ENCODE measurements at places on chromosomes 3 and 15.

DNA sequence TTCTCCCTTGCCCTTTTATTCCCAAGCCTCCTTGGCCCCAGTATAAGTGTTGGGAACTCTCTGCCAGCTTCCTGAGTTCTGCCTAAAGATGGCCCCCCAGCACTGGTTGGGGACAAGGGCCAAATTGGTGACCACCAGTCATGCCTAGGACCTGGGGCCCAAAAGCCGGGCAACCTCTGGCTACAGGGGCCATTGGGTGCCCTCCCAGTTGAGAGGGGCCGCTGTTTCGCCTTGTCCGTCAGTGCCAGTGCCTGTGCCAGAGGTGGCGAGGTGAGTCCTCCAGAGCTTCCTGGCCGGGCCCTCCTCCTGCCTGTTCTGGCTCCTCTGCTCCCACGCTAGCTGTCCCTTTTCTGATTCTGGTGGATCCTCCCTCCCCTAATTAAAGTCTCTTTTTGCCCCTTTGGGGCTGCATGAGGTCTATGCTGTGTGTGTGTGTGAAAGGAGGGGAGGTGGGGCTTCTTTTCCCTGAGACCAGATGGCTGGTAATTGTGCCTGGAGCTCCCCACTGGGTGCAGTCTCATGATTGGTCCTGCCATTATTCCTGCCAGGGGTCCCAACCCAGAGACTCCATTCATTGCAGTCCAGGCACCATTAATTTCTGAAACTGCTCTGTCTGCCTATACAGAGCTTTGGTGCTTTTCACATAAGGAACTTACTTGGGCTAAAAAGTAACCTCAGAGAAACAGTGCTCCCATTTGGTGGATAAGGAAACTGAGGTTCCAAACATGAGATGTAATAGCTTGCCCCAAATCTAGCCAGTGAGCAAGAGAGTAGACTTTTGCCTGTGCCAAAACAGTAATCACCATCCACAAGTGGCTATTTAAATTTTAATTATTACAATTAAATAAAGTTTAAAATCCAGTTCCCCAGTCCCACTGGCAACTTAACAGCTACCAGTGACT, 3.1 kb upstream of the TTLL3 start:
- no peak for DNase-seq

GRCh38 chr15:93221759-93222158, 132.7 kb upstream of the RGMA start:
- DNase-seq, result no peak

DNA sequence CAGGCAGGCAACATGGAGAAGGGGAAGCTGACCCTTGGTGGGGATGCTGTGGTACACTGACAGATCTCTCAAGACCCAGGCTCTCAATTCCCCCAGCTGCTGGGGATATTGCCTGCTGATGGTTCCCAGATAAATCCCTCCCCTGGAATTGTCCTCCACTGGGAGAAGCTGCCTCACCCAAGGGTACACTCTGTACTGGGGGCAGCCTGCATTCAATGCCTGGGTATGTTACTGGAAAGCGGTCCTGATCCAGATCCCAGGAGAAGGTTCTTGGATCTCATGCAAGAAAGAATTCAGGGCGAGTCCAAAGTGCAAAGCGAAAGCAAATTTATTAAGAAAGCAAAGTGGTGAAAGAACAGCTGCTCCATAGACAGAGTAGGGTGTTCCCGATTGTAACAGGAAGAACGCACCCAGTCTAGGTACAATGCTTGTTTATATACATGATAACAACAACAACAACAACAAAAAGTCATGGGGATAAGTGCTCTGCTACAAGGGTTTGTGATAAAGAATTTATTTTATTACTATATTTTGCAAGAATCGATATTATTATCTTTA, 591.5 kb upstream of the ADAMTS9 start:
- no peak for DNase-seq

DNA sequence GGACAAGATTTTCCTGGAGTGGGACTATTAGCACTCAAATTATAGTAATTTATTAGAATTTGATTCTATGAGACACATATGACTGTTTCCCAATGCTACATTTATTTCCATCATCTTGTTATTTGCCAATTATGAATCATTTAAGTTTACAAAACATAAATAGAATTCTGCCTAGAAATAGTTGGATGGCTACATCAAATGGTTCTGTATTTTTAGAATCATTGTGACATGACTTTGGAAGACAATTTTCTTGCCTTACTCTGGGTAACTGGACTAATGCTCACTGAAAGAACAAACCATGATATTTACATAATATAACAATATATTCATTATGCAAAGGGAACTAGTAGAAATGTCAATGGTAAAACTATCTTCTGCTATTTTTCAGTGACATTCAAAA, 173.5 kb downstream of the ZIC1 start:
- DNase-seq, result no peak

DNA sequence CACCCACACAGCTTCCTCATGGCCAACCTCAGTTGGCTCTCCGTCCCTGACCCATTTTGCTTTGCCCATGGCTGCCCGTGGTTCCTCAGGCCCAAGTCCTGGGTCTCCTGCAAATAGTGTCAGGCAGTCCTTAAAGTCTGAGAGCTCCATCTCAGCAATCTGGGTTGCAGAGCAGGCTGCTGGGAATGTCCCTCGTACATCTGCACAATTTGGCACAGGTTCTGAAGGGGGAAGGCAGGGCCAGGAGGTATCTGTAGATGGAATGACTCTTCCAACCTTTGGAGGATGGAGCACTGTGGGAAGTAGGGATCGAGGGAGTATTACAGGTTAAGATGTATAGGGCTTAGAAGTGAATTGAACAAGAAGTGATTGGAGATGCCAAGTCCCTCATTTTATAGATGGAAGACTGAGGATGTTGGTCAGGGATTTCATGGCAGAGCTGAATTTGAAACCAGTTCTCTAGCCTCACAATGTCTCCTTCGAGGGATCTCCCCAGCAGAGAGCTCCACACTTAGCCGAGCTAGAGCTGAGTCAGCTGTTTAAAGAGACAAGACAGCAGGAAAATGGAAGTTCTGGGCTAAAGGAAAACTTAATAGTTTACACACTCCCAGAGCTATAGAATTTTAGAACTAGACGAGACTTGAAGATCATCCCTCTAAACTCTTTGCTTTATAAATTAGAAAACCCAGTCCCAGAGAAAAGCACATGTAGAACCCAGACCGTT, 9.2 kb downstream of the CKMT1A start:
- no peak for DNase-seq

GRCh38 chr3:35223632-35224394, 415.5 kb upstream of the ARPP21 start:
- no peak for DNase-seq

DNA sequence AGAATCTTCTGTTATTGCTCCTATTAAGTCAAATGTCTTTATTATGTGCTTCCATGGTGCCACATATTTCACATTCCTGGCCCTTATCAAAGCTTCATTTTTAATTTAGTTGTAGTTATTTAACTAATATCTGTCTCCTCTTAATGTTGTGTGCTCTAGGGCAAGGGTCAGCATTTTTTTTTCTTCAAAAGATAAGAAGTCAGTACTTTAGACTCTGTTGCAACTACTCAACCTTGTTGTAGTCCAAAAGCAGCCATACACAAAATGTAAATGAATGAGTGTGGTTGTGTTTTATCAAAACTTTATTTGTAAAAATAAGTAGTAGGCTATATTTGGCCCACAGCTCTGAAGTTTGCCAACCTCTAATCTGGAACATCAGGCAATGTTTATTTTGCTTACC, 394.7 kb upstream of the CBLB start:
- DNase-seq, result no peak

DNA sequence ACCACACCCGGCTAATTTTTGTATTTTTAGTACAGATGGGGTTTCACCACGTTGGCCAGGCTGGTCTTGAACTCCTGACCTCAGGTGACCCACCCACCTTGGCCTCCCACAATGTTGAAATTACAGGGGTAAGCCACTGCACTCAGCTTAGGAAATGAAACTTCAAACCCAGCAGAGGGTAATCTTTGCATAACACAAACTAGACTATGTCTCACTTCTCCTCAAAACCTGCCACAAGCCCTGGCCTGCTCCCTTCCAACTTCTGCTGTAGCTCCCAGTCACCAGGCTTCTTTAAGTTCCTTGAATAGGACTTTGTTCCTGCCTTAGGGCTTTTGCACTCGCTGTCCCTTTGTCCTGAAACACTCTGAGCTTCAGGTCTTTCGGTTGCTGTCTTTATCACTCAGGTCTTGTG, 39.2 kb upstream of the SEMA4B start:
- no peak for DNase-seq

- DNase-seq, result no peak
These were observed 243.8 kb downstream of the KCNH8 start for GRCh38 chr3:19392150-19392549.

DNA sequence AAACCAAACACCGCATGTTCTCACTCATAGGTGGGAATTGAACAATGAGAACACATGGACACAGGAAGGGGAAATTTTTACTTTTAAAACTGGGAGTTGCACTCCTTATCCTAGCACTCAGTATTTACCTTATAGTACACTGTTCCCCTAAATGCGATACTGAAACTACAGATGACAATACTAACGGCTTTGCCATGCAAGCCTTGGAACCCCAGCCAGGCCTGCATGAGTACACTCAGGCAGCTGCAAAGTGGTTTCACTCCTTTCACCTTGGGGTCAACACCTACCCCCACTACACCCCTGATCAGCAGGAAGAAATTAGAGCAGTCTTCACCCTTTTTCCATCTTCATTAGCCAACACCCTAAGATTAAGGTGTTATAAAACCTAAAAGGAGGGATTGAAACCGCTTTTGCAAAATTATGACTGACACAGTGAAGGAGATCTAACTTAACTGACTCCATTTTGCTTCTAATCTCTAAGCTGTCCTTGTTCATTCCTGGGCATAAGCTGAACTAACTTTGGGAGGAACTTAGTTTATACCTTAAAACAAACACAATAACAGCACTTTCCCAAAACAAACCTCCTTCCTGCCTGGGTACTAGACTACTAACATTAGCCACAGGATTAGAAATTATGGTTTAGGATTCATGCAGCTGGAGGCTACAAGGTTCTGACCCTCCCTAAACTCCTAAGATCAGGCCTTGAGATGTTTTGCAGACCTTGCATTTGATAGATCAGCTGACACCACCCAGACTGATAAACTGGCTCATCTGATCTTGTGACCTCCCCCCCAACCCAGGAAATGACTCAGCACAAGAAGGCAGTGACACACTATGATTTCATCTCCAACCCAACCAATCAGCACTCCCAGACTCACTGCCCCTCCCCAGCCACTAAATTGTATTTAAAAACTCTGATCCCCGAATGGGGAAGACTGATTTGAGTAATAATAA, 452.1 kb upstream of the PPP2R3A start:
- DNase-seq, result no peak

DNA sequence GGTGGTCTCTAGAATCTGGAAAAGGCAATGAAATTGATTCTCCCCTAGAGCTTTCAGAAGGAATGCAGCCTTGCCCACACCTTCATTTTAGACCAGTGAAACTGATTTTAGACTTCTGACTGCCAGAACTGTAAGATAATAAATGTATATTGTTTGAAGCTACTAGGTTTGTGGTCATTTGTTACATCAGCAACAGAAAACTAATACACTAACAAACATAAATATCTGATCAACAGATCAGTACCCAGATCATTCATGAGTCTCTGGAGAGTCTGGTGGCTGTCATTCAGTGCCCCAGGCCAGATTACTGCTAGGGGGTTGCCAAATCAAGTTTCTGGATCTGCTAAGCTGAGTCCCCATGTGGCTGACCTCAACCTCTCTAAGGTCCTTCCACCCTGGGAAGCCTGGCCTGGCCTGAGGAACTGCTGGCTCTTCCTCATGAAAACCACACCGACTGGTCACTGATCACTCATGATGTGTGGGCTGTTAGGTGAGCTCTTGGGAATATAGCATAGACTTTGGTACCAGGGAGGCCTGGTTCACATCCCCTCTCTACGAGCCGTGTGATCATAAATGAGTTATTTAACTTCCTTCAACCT, 11.1 kb upstream of the LACTB start:
- no peak for DNase-seq

GRCh38 chr3:37590328-37591079, 271.2 kb upstream of the CTDSPL start:
- no peak for DNase-seq

- DNase-seq, result no peak
These were observed 13.1 kb upstream of the LRRC2 start for GRCh38 chr3:46578973-46579755.

GRCh38 chr15:55858661-55859060, 115.7 kb upstream of the PRTG start:
- DNase-seq, result no peak

DNA sequence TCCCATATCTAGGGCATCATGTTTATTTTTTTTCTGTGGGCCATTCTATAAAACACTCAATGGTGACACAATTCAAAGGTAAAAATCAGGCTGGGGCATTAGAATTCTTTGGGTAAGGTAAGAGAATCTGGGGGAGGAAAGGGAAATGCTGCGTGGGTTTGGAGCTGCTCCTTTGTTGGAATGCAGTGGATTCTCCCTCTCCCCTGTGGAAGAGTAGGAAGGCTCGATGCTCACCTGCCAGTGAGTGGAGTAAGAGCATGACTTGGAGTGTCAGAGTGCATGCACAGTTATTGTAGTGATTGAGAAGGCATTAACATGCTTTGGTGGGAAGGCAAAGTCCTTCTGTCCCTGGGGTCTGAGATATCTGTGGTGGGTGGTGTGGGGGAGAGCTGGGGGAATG, 280.0 kb downstream of the PDCD6IP start:
- DNase-seq, result no peak

DNA sequence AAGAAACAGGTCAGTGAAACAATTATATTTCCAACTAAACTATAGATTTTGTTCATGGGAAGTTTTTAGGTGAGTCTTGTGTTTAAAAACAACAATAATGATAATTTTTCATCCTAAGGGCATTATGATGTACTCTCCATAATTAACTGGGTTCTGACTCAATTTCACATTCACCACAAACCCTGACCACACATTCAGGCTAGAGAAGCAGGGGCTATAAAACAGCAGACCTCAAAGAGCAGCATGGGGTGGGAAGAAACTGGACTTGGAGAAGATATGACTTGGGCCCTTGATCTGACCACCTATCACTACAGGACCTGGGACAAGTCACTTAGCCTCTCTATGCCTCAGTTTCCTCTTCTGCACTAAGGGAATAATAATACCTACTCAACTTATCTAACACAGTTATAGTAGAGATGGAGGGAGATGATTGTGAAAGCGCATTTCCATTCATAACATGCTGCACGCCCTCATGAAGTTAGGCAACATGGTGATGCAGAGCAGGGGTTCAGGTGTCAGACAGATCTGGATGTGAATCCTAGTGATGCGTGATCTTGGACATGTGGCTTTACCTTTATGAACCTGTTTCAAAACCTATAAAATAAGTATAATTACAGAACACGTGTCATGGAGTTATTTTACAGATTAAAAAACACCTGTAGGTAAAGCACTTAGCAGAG, 63.0 kb upstream of the ACP3 start:
- no peak for DNase-seq
